ENCODE measurements at places on chromosomes 2 and 18.

GRCh38 chr2:85844486-85844885 lies 44.3 kb downstream of the ST3GAL5 start:
- no peak for DNase-seq

DNA sequence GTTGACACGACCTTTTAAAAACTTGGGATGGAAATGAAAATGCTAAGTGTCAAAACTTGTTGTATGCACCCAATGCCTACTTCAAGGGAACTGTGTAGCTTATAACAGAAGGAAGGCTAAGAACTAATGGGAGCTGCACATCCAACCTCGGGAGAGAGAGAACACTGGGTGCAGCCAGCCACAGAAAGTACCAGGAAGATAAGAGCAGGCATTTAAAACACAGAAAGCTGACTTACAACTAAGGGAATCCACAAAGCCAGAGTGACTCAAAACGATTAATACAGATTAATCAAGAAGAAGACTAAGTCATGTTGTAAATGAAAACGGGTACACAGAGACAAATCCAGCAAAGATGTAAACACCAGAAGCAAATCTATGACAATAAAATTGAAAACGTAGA lies 113.4 kb downstream of the HDAC4 start:
- no peak for DNase-seq

GRCh38 chr2:25879133-25879730 lies 945 bp upstream of the ASXL2 start:
- no peak for DNase-seq

- DNase-seq, result no peak
Measured at GRCh38 chr18:34314847-34315246, 90.1 kb upstream of the NOL4 start.

GRCh38 chr2:29448096-29448688 lies 333.0 kb downstream of the CLIP4 start:
- no peak for DNase-seq

- no peak for DNase-seq
Measured at GRCh38 chr18:28855524-28855923, 678.6 kb upstream of the CDH2 start.

- DNase-seq, result no peak
Measured at GRCh38 chr2:236781933-236782816, 212.6 kb downstream of the ACKR3 start.

GRCh38 chr2:183057333-183057985 lies 19.2 kb upstream of the NCKAP1 start:
- no peak for DNase-seq
